Smooth muscle cell of the umbilical artery (primary cell): ENCODE measurements at places on chromosomes 1 and 21. TPM values are rescaled to one million over a fixed set of nuclear protein-coding genes. Genes with fewer than 3 reads are reported as not detected.

GPX7 gene
- 19.3 and 34.3 TPM in 2 replicates for total RNA-seq

OR2T33 gene
- total RNA-seq: not detected in 2 replicates

RAB4A gene
- total RNA-seq: 35.4 and 38.9 TPM in 2 replicates

CD5L gene
- total RNA-seq: not detected in 2 replicates

CCDC17 gene
- 0.30 and 0.78 TPM in 2 replicates for total RNA-seq

LRRC39 gene
- 0.30 and 0.37 TPM in 2 replicates for total RNA-seq

CFAP141 gene
- not detected in 2 replicates for total RNA-seq

DDX20 gene
- 12.5 and 17.7 TPM in 2 replicates for total RNA-seq

UBE2U gene
- not detected in 2 replicates for total RNA-seq

AMY2B gene
- total RNA-seq: 4.0 and 6.5 TPM in 2 replicates

MYOC gene
- not detected in 2 replicates for total RNA-seq

KRTAP21-2 gene
- not detected in 2 replicates for total RNA-seq

CYP4A22 gene
- total RNA-seq: not detected in 2 replicates

AVPR1B gene
- not detected in 2 replicates for total RNA-seq

KANK4 gene
- 0.30 TPM in 1 of 2 replicates, not detected in the other for total RNA-seq

GBP7 gene
- not detected in 2 replicates for total RNA-seq

FCGR3A gene
- total RNA-seq: not detected in 2 replicates

EPHA8 gene
- total RNA-seq: not detected in 2 replicates

KCNT2 gene
- 4.8 and 6.2 TPM in 2 replicates for total RNA-seq

RAB7B gene
- 1.3 and 1.5 TPM in 2 replicates for total RNA-seq

CD1D gene
- total RNA-seq: 0.51 and 3.0 TPM in 2 replicates

HSF2BP gene
- 2.0 and 3.6 TPM in 2 replicates for total RNA-seq

DRAXIN gene
- total RNA-seq: under 0.01 and 1.2 TPM in 2 replicates

SLC2A5 gene
- total RNA-seq: 2.4 and 12.5 TPM in 2 replicates

UTS2 gene
- not detected in 2 replicates for total RNA-seq

CSF3R gene
- 0.30 TPM in 1 of 2 replicates, not detected in the other for total RNA-seq

NBPF4 gene
- total RNA-seq: not detected in 2 replicates

OLFML2B gene
- total RNA-seq: 1.5 and 3.5 TPM in 2 replicates

TLCD4 gene
- total RNA-seq: 0.28 and 0.30 TPM in 2 replicates

PROX1 gene
- under 0.01 and 0.51 TPM in 2 replicates for total RNA-seq

RSPO1 gene
- not detected in 2 replicates for total RNA-seq

IGFN1 gene
- total RNA-seq: under 0.01 and 0.23 TPM in 2 replicates

PLPPR4 gene
- under 0.01 TPM in 1 of 2 replicates, not detected in the other for total RNA-seq

CTSE gene
- not detected in 2 replicates for total RNA-seq

MARCKSL1 gene
- total RNA-seq: 28.5 and 46.6 TPM in 2 replicates
